ENCODE measurements at places on chromosomes 12 and 14.

DNA sequence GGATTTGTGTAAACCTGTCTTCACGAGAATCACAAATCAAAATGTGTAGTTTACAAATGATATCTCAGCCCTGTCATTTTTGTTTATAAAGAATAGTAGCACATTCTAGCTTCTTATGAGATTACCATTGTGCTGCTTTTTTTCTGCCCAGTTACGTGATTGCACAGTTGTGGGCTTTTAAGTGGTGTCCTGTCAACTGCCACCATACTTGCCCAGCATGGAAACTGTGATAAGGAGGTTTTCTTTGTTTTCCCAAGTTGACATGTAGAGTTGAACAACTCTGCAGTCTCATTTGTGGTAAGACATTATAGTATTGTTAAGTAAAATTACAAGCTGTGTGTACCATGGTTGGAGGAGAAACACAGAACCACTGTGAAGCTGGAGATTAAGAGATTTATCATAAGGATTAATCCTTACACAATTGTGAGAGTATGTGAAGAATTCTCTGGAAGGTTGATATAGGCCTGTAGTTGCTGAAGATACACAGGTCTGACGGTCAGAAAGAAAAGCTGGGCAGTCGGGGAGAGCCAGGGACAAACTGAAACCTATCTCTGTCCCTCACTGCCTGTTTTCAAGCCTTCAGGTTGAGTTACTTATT is 12.2 kb downstream of the CHURC1 start:
- DNase-seq, result no peak

DNA sequence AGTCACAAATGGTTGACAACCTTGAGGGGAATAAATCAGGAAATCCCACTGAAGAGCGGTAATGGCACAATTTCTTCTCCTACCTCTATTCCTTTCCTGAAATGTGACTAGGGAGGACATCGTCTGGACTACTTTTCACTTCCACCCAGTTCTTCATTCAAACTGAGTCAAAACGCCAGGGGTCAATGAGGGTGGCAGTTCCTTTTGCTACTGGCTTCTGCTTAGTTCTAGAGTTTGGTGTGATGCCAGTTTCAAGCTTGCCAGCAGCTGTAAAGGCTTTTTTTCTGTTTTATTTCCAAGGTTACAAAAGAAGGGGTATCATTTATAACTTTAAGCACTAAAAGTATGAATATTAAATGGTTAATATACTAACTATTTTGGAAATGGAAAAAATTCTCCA is 286.5 kb downstream of the SOX5 start:
- no peak for DNase-seq

DNA sequence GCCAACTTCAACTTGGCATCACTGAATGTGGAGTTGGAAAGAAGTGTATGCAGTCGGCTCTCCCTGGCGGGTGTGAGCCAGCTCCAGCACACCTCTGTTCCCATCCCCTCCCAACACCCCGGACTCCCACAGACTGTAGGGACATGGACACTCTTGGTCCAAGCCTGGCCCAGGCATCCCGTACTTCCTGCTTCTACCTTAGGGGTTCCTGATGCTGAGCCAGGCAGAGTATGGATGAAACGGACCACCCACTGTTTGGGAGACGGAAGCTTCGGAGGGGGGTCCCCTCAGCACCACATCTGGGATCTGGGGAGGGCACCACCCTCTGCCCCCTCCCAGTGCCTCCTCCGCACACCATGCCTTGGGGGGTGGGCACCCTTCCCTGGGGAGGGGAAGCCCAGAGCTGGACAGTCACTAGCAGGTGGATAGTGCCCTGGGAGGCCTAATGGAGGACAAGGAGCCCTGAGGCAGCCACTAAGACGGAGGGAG is 62.0 kb downstream of the LGMN start:
- no peak for DNase-seq

GRCh38 chr12:52686756-52687487 is 6.7 kb upstream of the KRT1 start:
- no peak for DNase-seq

DNA sequence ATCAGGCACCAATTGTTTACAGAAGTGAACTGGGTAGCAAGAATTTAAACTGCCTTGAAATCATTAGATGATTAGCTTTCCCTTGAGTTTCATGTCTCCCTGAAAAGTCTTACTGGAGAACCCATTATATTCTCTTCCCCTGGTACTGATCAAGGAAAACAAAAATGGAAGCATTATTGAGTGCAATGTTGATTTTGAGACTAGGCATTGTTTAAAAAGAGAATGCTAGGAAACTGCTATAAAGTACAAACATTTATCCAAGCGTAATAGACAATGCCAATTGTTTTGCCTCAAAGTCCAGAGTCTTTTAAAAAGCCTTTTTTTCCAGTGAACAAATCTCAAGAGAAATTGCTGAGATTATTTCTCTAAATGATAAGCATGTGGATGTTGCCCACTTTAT is 197.0 kb downstream of the CCER1 start:
- no peak for DNase-seq

DNA sequence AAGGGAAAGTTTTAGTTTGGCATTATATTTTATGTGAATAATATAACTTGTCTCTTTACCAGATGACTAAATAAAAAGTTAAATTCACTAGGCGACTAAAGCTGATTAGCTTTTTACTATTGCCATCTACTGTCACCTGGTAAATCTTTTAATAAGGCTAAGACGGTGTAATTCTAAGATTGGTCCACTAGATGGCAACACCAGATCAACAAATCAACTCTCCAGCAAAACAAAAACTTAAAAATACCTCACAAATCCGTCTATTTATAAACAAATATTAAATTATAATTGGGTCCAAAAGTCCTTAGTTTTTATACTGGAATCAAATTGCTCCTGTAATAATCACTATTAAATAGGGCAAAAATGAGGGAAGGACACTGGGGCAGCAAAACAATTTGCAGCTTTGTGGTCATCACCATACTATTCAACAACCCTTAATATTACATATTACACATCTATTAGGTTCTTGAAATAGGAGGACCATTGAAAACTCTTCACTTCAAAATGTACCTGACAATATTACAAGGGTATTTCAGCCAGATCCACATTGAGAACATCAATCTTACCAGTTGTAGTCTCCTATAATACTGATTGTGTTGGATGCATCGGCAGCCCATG is 47.9 kb downstream of the GALC start:
- DNase-seq, result no peak

GRCh38 chr14:72788255-72788654 is 105.6 kb downstream of the DPF3 start:
- DNase-seq, result no peak
